ENCODE measurements at places on chromosomes 1 and 21. TPM values are rescaled to one million over a fixed set of nuclear protein-coding genes. Genes with fewer than 3 reads are reported as not detected.

- no peak for DNase-seq
- no peak overlapping the region for H3K4me3 ChIP-seq
- H3K36me3 ChIP-seq, result no peaks in the 10 kb centered on the region
Observed at GRCh38 chr1:33093004-33093403, 12.1 kb downstream of the AZIN2 start.

DNA sequence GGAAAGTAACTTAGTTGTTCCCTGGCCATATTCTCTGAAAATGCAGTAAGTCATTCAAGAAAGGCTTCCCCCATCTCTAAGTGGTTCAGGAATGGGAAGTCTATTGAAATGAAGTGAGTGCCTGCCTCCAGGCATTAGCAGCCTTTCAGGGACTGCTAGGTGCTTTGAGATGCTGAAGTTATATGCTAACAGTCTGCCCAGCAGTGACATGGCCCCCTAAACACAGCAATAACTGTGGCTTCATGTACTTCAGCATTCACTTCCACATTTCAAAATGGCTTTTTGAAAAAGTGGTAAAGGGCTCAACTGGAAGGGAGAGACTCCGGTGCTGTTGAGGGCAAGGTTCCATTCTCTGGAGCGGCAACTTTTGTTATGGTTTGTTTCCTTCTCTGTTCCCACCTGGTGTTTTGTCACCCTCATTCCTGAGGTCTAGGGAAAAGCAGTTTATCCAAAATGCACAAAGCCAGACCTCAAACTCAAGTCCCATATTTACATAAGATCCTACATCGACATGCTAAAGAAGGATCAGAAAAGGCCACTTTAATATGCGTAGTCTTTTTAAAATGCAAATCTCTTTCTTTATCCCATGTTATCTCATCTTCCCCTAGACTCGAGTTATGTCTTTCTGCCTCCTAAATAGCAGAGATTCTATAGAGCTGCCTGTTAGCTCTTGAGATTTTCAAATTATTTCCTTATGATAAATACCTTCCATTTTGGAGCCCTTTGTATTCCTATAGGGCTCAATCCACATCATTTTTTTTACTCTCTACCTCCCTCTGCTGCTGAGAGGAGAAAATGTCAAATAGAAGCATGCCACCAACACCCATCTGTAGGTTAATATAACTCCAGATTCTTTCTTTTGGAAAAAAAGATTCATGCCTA lies 34.2 kb upstream of the LRRC8C start:
- H3K4me3 ChIP-seq, result no peak overlapping the region
- H3K27me3 ChIP-seq, result no peaks in the 10 kb centered on the region
- no peaks in the 10 kb centered on the region for H3K4me1 ChIP-seq
- no peak for DNase-seq

GRCh38 chr1:41983451-41983850 lies 64.7 kb upstream of the HIVEP3 start:
- no peaks in the 10 kb centered on the region for H3K36me3 ChIP-seq
- no peak for DNase-seq
- no peaks in the 10 kb centered on the region for H3K4me1 ChIP-seq
- no peaks in the 10 kb centered on the region for H3K27me3 ChIP-seq
- H3K27ac ChIP-seq, result no peak overlapping the region

Gene LCE6A
- total RNA-seq, result not detected

DNA sequence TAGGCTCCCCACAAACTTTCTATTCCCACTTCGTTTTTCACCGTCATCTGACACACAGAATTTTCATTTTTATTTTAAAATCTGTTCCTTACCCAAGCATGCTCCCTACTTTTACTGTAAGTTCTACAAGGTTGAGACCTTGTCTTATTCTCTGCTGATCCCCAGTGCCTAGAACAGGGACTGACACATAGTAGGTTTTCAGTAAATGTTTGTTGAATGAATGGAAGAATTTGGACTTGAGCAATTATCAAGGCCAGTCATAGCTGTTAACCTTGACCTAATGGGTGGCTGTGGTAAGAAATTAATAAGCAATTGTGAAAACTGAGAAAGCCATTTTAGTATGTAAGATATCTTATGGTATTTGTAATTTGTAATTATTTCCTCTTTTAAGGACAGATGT lies 71.1 kb downstream of the LAMC1 start:
- no peak for DNase-seq
- no peaks in the 10 kb centered on the region for H3K27me3 ChIP-seq
- no peak overlapping the region for H3K4me3 ChIP-seq
- H3K27ac ChIP-seq, result no peak overlapping the region
- no peaks in the 10 kb centered on the region for H3K36me3 ChIP-seq

- DNase-seq, result no peak
- no peaks in the 10 kb centered on the region for H3K36me3 ChIP-seq
- no peaks in the 10 kb centered on the region for H3K27me3 ChIP-seq
- H3K4me1 ChIP-seq, result no peaks in the 10 kb centered on the region
Observed at GRCh38 chr1:108716437-108717230, 3.9 kb downstream of the FNDC7 start.

Gene DMRTA2
- not detected for total RNA-seq

Gene MAP3K7CL
- total RNA-seq, result 7.3 TPM

Gene ZBTB37
- total RNA-seq, result 7.1 TPM

- no peak overlapping the region for H3K27ac ChIP-seq
- no peak overlapping the region for H3K4me3 ChIP-seq
- no peaks in the 10 kb centered on the region for H3K4me1 ChIP-seq
- H3K27me3 ChIP-seq, result no peaks in the 10 kb centered on the region
Observed at GRCh38 chr1:118947790-118948189, 40.4 kb downstream of the TBX15 start.

- no peak for DNase-seq
- no peaks in the 10 kb centered on the region for H3K27me3 ChIP-seq
- H3K27ac ChIP-seq, result no peak overlapping the region
- no peaks in the 10 kb centered on the region for H3K36me3 ChIP-seq
Observed at GRCh38 chr1:36920801-36921405, 113.4 kb downstream of the GRIK3 start.

Gene FCGR2B
- total RNA-seq, result 3.9 TPM

DNA sequence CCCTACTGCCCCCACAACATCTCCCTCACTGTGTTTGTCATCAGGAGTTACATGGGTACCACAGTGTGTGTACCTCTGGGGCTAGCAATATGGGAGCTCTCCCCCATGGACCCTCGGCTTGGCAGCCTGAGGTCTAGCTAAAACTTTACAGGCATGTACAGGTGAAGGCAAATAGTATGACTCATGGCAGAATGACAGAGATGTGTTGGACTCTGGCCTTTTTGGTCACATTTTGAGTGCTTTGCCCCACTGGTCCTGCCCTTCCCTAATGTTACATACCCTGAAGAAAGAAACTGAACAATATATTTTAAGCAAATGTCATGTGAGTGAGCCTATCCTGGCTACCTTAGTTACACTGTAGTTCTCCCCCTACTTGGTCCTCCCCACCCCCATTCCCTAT lies 124.0 kb downstream of the NGF start:
- no peaks in the 10 kb centered on the region for H3K27me3 ChIP-seq
- no peaks in the 10 kb centered on the region for H3K36me3 ChIP-seq
- no peak overlapping the region for H3K4me3 ChIP-seq
- peaks cover 3% of the 10 kb centered on the region for H3K4me1 ChIP-seq
- no peak for DNase-seq

- no peaks in the 10 kb centered on the region for H3K27me3 ChIP-seq
- no peaks in the 10 kb centered on the region for H3K4me1 ChIP-seq
- no peak overlapping the region for H3K27ac ChIP-seq
- DNase-seq, result no peak
- no peak overlapping the region for H3K4me3 ChIP-seq
Observed at GRCh38 chr21:17429936-17430335, 82.9 kb upstream of the CXADR start.

DNA sequence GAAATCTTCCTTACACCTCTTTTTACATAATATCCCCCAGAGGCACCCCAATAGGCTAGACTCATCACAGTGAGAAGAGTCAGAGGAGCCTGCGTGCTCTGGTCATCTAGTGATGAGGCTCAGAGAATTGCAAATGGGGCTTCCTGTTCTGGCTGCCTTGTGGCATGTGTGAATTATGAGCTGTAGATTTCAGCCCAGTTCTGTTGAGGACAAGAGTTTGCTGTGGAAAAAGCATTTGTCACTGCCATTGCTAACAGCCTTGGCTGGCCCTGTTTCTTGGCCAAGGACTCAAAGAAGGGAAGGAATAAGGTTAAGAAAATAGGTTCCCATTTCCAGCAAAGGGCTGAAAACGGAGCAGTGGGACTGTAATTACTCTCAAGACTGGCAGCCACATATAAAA lies 30.7 kb downstream of the MRAP start:
- no peaks in the 10 kb centered on the region for H3K27me3 ChIP-seq
- H3K4me1 ChIP-seq, result peaks cover 9% of the 10 kb centered on the region
- H3K4me3 ChIP-seq, result no peak overlapping the region
- peak overlapping the region; percentile 92 for H3K27ac ChIP-seq

DNA sequence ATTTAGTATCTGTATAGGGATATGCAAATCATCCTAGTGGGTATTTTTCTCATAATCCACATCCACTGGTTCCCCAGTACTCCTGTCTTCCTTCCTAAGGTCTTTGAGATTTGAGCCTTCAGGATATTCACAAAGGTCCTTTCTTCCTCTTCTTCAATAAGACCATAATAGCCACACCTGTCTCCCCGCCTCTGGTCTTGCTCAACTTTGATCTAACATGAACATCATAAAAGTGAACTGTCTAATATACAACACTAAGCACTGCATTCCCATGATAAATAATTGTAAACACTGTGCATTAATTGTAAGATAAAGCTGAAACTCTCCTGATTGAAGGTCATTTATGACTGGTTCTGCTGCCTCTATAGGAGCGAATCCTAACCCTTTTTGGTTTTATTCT lies 184.6 kb downstream of the DENND1B start:
- no peak for DNase-seq
- H3K27ac ChIP-seq, result no peak overlapping the region
- no peaks in the 10 kb centered on the region for H3K27me3 ChIP-seq
- H3K4me1 ChIP-seq, result no peaks in the 10 kb centered on the region
- no peak overlapping the region for H3K4me3 ChIP-seq
- H3K36me3 ChIP-seq, result no peaks in the 10 kb centered on the region

Gene PRELP
- 35.4 TPM for total RNA-seq

Gene RSPO1
- 39.1 TPM for total RNA-seq

DNA sequence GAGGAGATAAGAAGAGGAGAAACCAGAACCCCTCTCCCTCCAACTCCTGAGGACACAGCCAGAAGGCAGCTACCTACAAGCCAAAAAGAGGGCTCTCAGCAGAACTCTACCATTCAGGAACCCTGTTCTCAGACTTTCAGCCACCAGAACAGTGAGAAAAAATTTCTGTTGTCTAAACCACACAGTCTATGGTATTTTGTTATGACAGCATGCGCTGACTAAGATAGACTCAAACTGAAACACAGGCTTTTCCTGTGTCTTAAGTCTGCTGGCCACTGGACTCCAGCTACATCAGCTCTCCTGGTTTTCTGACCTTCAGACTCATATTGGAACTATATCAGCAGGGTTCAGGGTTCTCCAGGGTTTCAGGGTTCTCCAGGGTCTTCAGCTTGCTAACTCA lies 126.5 kb upstream of the TNFSF4 start:
- H3K4me1 ChIP-seq, result no peaks in the 10 kb centered on the region
- H3K36me3 ChIP-seq, result no peaks in the 10 kb centered on the region
- DNase-seq, result no peak
- no peaks in the 10 kb centered on the region for H3K27me3 ChIP-seq

Gene VHLL
- total RNA-seq, result not detected

DNA sequence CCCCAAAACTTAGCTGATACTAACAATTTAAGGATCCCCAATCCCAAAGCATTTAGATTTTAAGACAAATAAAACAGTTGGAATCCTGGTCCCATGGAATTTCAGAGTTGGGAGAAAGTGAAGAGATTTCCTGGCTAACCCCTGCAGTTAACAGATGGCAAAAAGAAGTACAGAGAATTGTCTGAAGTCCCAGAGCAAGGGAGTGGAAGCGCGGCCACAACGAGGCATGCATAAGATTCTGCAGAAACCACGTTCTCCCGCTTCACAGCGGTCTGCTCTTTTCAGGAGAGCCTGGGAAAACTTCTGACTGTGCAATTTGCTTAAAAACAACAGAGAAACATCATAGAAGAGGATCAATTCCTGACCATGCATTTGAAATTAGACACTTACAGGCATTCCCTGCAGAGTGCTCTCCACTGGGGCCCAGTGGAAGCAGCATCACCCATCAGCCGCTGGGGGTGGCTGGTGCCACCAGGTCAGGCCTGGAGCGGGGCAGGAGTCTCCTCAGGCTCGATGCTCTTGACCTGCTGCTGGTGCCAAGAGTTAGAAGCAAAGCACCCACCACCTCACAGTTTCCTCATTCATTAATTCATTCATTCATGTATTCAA lies 226.7 kb upstream of the POU3F1 start:
- no peaks in the 10 kb centered on the region for H3K27me3 ChIP-seq
- H3K4me1 ChIP-seq, result no peaks in the 10 kb centered on the region
- H3K27ac ChIP-seq, result no peak overlapping the region
- H3K36me3 ChIP-seq, result no peaks in the 10 kb centered on the region

Gene TNFRSF8
- total RNA-seq, result 1.3 TPM

GRCh38 chr1:212062832-212063438 lies 27.4 kb downstream of the DTL start:
- no peaks in the 10 kb centered on the region for H3K4me1 ChIP-seq
- no peaks in the 10 kb centered on the region for H3K27me3 ChIP-seq

GRCh38 chr21:14880922-14881321 lies 183.9 kb downstream of the NRIP1 start:
- no peak overlapping the region for H3K4me3 ChIP-seq
- no peak overlapping the region for H3K27ac ChIP-seq
- H3K4me1 ChIP-seq, result no peaks in the 10 kb centered on the region
- H3K27me3 ChIP-seq, result no peaks in the 10 kb centered on the region
- H3K36me3 ChIP-seq, result no peaks in the 10 kb centered on the region
- no peak for DNase-seq

GRCh38 chr1:73106931-73107330 lies 824.6 kb upstream of the NEGR1 start:
- no peak for DNase-seq
- H3K36me3 ChIP-seq, result no peaks in the 10 kb centered on the region
- no peaks in the 10 kb centered on the region for H3K27me3 ChIP-seq
- H3K27ac ChIP-seq, result no peak overlapping the region

Gene KRTAP21-2
- total RNA-seq, result not detected

DNA sequence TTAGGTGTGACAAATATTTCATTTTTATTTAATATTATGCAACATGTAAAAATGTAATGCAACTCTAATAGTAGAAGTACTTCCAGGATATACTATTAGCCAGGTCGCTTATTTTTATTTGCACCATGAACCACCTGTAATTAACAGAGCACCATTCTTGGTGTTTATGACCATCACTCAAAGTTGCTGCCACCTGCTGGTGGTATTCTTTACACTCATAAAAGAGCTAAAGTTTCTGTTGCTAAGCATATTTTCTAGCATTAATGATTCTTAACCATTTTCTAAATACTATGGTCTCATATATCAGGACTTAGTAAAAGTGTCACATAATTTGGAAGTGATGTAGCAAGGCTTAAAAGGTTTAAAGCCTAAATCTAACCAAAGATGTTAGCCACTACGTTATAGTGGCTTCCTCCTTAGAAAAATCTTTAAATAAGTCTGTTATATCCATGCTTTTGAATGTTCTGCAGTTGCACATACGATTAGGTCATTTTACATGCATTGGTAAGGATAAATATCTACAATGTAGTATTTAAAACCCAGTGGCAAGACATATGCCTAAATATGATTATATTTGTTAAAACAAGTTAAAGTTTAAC lies 244.5 kb downstream of the NEGR1 start:
- no peaks in the 10 kb centered on the region for H3K27me3 ChIP-seq
- H3K4me3 ChIP-seq, result no peak overlapping the region

Gene HENMT1
- total RNA-seq, result 1.3 TPM

Gene OXCT2
- total RNA-seq, result 1.1 TPM

GRCh38 chr1:248914796-248915381 lies 8.9 kb downstream of the PGBD2 start:
- no peak overlapping the region for H3K27ac ChIP-seq
- DNase-seq, result no peak
- no peaks in the 10 kb centered on the region for H3K27me3 ChIP-seq
- H3K4me3 ChIP-seq, result no peak overlapping the region
- no peaks in the 10 kb centered on the region for H3K4me1 ChIP-seq

Gene OR6N1
- not detected for total RNA-seq

Measured in uterus (tissue), 4 donors.